Renal cortical epithelial cell (primary cell): ENCODE measurements at places on chromosomes 1 and 21.

GRCh38 chr1:31054349-31054748, 11.2 kb downstream of the PUM1 start:
- DNase-seq: no peak

DNA sequence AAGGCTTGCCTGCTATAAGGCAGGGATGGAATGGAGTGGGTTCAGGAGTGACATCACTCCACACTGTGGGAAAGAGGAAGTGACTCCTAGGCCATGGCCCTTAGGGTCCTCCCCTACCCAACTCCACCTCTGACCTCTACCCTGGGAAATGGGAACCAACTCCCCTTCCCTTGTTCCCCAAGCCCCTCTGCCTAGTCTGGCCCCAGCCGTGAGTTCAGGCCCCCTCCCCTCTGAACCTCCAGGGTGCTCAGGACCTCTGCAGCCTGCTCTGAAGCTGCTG, 3.8 kb upstream of the GUCA2A start:
- no peak for DNase-seq

DNA sequence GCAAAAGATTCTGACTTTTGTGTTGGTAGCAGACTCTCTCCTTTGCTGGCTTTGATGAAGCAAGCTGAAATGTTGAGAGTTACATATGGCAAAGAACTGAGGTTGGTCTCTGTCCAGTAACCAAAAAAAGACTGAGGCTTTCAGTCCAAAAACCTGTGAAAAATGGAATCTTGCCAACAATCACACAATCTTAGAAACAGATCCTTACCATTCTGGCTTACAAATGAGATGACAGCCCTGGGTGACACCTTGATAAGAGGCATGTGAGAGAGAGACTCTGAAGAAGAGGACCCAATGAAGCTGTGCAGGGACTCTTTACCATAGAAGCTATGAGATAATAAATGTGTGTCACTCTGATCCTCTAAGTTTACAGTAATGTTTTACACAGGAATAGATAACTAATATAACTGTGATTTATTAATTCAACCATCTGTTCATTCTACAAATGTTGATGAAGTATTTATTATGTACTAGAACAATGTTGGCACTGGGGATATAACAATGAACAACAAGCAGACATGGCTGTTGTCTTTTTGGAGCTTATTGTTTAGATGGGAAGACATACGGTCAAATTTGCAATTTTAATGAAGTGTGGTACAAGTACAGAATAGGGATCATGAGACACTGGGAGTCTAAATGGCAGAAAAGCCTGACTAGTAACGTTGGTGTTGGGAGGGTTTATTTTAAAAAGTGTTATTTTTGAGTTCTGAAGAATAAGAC, 251.0 kb downstream of the OLFM3 start:
- no peak for DNase-seq

DNA sequence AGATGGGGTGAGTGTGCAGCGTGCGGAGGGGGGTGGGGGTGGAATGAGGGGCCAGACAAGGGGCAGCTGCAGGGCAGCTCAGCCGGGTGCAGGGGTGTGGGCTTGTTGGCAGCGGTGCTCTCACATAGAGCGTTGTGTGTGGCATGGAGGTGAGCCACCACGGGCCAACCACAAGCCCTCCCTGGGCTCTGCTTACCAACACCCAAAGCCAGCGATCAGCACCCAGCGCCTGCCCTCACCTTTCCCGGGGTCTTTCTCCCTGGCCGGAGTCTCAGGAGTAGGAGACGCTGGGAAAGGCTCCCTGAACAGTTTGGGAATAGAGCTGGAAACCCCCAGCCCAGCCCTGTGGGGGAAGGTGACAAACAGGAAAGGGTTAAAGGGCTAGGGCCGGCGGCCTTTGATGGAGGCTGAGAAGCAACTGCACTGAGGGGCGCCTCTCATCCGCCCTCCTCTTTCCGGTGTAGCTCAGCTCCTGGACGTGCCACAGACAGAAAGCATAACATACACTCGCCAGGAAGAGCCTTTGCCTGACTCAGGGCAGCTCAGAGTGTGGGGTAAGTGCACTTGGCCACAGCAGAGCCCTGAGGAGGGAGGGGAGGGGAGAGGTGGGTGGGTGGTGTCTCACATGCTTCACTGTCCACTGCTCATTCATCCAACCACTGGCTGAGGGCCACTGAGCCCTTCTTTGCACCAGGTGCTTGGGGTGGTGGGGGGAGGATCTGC, 577 bp downstream of the IKBKE start:
- DNase-seq: peak; percentile 84

GRCh38 chr1:61496501-61496900, 228.4 kb downstream of the TM2D1 start:
- no peak for DNase-seq

- no peak for DNase-seq
Observed at GRCh38 chr1:177411381-177411780, 240.6 kb downstream of the BRINP2 start.

- peak; percentile 72 for DNase-seq
Observed at GRCh38 chr1:216034506-216034905, 388.7 kb downstream of the USH2A start.
